Central memory CD4-positive, alpha-beta T cell (primary cell): ENCODE measurements at places on chromosomes 1 and 21.

DNA sequence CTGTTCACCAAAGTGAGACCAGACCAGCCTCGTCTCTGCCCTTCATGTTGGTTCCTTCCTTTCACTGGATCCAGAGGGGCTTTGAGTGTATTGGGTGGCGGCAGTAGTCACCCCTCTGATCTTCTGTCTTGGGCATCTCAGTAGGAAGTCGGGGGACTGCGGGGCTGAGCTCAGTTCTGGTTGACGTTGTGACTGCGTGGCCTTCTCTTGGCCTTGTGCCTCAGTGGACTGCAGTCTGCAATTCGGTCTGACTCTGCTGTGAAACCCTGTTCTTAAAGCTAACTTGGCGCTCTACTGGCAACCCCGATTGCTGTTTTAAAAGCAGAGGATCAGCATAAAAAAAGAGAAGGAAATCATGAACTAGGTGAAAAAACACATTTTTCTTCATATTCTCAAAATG lies 56.7 kb downstream of the SLC37A1 start:
- no peak for DNase-seq

GRCh38 chr1:67687198-67687545 lies 2.2 kb downstream of the GADD45A start:
- no peak for DNase-seq

DNA sequence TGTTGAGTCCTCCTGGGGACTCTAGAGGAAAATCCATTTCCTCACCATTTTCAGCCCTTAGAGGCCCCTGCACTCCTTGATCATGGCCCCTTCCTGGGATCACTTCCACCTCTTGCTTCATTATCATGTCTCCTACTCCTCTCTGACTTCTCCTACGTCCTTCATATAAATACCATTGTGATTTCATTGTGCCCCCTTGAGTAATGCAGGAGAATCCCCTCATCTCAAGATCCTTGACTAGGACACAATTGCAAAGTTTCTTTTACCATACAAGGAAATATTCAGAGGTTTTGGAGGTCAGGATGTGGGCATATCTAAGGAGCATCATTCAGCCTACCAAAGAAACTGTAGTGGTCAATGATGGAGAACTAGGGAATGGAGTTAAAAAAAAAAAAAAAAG lies 8.8 kb upstream of the GBP6 start:
- no peak for DNase-seq

GRCh38 chr1:186896211-186896610 lies 67.5 kb downstream of the PLA2G4A start:
- no peak for DNase-seq

DNA sequence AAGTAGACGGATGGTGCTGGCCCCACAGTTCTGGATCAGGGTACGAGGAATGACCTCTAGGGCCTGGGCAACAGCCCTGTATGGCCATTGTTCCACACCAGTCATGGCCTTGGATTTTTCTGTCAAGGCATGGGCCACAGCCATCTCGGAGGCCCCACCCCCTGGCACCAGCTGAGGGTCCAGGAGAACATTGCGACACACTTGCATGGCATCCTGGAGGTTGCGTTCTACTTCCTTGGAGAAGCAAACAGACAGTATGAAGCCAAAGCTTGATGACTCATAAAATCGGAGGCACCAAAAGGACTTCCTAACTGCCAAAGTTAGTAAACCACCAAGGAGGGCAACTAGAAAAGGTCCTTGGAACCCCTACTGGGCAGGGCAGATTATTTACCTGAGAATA lies 11.9 kb upstream of the VHLL start:
- DNase-seq = no peak
